GM04504 (cell line): ENCODE measurements at places on chromosomes 13 and 19.
A peak's percentile ranks its signal among the peaks of the same experiment; 100 is the strongest.

- peak; percentile 46 for DNase-seq
These were observed 8.9 kb upstream of the SLC15A1 start for GRCh38 chr13:98761126-98761985.

DNA sequence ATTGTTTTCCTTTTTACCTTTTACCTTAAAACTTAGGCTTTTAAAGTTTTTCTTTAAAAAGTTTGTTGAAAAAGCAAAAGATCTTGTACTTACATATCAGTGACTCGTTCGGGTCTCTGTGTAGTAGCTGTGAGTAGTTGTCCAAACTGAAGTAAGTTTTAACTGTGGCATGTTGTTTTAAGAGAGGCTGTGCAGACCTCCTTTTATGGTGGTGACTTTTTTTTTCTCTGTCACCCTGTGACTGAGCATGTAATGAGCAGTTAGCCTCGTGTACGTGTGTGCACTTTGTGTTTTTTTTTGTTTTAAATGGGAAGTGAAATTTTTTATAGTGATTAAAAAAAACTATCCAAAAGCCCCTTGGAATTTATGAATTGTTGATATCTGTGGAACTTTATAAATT, at the start of gene GPR183:
Gene GPR183 (minus strand): TSS at position 153 of the 400 bp plus-strand sequence. CDS start 11,254 bp downstream, outside the sequence.
- DNase-seq: no peak

GRCh38 chr13:83733293-83733692, 149.0 kb downstream of the SLITRK1 start:
- no peak for DNase-seq

DNA sequence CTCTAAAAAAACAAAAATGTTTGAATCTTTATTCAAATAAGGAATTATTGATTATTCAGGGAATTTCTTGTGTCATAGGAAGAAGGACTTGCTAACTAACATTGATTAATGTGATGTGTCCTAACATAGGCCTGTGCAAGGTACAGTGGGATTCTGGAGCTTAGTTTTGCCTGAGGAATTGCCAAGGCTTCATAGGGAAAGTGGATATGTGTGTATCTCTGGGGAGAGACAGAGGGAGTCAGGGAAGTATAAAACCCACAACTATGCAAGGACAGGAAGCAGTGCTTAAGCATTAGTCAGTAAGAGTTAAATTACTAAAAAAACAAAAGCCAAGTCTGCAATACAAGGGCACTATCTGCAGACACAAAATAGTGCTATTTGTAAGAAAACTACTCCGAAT, 59.6 kb downstream of the WDFY2 start:
- DNase-seq: peak; percentile 66

DNA sequence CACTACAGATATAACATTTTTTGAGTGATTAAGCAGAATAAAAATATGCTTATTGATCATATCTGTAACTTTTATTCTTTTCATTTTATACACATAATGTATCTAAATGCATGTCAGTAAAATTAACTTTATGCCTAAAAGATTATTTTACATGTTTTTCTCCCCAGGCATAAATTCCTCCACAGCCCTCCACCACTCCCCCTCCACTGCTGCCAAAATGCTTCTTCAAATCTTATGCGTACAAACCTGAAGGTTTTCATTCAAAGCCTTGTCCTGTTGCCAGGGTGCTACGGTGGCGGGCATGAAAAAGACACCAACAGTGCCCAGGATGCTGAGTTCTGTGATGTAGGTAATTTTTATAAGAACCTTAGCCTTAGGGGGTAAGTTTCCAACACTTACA, 52.9 kb downstream of the PARP4 start:
- DNase-seq: no peak

DNA sequence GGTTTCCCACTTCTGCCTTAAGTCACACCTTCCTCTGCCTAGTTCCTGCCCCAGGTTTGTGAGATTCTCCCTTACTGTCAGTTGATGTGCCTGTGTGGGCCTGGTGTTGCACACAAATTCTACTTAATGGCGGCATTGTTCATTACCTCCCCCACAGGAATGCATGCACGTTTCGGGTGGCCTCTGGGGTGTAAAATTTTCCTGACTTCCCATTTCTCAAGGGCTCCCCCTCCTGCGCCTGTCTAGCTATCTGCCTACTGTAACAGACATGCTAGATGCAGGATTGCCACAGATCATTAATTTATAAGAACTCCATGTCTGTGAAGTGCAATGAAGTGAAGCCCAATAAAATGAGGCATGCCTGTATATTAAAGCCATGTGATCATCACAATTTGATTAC, 1466.3 kb downstream of the PCDH9 start:
- no peak for DNase-seq

DNA sequence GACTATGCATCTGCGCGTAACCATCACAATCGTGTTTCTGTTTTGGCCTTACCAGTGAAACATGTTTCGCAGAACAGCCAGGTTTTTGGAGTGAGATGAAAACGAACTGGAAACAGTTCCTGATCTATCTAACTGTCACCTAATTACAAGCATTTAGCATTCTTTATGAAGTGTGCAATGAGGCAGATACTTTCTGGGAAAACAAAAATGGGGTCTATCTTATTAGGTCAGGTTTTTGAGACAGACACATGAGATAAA, 182.8 kb downstream of the LMO7 start:
- no peak for DNase-seq

DNA sequence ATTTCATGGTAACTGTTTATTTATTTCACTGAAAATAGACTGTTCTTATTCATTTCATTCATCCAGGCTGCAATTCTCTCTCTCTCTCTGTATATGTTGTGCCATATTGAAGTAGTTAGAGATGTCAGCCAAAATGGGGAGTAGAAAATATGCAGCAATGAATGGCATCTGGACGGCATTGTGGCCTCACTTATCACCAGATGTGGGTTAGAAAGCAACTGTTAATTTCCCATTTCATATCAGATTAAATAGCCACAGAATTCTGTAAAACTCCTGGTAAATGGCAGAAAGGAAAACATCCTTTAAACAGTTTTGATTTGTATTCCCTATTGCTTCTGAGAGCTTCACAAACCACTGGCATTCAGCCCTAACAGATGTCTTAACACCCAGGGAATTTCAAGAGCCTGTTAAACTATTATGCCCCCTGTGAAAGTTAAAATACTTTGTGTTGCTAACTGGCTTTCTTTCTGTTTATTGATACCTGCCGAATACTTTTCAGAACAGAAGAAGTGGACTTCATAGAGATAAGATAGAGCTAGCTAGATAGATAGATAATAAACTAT, 1763.3 kb upstream of the MIR17HG start:
- no peak for DNase-seq

DNA sequence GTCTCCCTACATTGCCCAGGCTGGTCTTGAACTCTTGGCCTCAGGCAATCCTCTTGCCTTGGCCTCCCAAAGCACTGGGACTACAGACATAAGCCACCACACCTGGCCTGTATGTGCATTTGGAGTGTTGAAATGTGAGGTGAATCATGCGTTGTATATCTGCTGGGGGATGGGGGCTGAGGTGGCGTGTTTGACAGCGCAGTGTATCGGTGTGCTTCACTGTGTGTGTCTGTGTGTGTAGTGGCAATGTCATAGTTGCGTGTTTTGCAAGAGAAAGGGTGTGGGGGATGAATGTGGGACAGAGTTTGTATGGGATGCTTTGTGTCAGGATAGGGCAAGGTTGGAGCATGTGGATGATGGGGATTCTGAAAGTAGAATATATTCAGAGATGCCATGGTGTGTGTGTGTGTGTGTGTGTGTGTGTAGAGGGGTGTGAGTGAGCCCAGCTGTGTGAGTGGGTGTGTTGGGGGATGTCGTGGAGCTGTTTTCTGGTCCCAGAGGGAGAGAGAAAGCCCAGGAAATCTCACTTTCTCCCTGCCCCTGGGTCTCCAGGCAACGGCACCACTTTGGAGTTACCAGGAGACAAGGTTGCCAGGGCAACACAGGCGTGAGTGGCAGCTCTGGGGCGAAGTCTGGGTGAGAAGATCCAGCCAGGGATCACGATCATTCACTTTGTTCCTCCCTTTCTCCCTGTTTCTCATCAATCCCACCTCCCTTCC, 1.1 kb upstream of the SWSAP1 start:
- no peak for DNase-seq

- DNase-seq: peak; percentile 69
These were observed 6.9 kb downstream of the KCTD12 start for GRCh38 chr13:76879203-76879882.

DNA sequence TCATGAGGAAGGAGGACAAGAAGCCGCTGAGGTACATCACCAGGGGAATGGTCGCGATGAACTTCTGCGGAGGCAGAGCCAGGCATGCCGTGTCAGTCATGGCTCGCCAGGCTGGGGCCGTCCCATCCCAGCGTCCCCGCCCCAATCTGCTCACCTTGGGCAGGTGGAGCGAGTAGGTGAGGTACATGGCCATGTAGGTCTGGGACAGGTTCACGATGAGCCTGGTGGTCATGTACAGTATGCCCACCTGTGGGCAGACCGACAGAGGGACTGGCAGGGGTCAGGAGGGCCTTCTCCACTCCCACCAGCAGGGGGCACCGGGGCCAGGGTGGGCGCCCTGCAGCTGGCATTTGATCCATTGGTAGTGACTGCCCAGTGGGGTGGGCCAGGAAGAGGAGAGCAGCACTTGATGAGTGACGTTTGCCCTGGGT, 8.3 kb downstream of the TEKTIP1 start:
- DNase-seq: no peak

DNA sequence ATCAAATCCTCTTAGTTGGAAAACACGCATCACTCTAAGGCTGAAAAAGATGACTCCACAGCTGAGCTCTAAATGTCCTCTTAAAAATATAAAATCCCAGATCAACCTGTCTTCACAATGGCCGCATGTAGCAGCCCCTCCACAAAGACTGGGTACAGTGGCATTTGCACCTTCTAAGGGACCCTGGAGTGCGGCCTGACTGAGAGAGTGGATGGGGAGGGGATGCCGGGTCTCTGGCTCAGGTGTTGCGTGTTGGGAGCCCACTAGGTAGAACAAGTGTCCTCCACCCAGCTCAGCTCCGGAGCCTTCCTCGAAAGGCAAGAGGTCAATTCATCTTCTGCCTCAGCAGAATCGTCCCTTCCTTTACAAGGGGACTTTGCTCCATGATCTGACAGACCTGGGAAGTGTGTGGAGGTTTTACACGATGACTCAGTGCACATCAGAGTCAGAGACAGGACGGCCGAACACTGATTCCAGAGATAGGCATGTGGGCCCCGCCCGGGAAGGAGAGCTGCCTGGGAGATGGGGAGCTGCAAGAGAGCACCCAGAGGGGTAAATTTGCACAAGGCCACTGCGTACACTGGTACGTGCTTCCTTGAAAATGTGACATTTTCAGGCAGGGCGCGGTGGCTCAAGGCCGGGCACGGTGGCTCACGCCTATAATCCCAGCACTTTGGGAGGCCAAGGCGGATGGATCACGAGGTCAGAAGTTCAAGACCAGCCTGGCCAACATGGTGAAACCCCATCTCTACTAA, 23.5 kb upstream of the SLC15A1 start:
- peak; percentile 51 for DNase-seq

DNA sequence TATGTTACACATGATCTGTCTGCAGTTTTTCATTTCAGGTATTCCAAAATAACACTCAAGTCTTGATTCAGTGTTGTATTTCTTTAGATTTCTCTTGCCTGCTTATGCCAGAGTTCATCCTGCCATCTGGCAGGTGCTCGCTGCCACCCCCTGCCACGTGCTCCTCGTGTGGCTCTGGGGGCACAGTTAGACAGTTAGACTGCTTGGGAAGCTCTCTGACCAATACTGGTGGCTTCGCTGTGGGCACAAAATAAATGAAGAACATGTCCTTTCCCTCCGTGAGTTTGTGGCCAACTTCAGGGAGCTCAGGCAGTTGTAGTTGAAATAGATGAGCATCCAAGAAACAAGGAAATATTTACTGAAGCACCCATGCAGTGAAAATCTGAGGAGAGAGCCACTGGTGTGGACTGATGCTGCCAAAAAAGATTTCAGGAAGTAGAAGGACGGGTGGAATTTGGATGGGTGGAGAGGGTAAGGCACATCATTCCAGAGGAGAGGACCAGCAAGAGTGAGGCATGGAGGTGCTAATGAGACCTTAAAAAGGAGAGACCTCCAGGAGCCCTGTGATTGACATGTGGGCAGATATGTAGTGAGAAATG, 37.5 kb upstream of the GPR183 start:
- DNase-seq: no peak

- DNase-seq: peak; percentile 30
These were observed 4.6 kb upstream of the APC2 start for GRCh38 chr19:1445185-1445931.

- no peak for DNase-seq
These were observed 179.2 kb downstream of the NHLRC3 start for GRCh38 chr13:39217471-39217870.

- peak; percentile 88 for DNase-seq
These were observed 2.4 kb upstream of the MYCBP2 start for GRCh38 chr13:77329133-77329910.

DNA sequence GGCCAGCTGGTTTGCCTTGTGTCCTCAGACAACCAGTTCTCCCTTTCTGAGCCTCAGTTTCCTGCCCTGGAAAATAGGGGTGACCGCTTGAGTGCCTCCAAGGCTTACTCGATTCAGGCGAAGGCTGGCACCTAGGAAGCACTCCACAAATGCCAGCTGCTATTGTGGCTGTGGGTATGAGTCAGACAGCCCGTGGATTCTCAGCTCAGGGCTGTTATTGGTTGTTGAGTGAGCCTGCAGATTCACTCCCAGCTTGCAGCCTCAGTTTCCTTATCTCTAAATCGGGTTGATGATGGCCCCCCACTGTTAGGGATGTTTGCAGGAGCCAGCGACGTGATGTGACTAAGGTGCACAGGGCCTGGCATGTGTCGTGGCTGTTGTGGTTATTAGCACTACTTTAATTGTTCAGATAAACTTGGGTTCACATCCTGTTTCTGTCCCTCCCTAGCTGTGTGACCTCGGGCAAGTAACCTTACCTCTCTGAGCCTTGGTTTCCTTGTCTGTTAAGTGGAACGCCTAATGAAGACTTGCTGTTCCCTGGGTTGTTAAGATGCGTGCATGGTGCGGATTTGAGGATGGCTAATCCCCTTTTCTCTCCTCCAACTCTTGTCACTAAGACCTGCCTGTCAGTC, 2.4 kb downstream of the MARK4 start:
- DNase-seq: no peak

- no peak for DNase-seq
These were observed 32.2 kb upstream of the MBNL2 start for GRCh38 chr13:97189928-97190327.
